ENCODE measurements at places on chromosomes 11 and 22.
A peak's percentile ranks its signal among the peaks of the same experiment; 100 is the strongest.

- peak; percentile 53 for DNase-seq
Observed at GRCh38 chr11:64305691-64306562, 603 bp downstream of the ESRRA start.

DNA sequence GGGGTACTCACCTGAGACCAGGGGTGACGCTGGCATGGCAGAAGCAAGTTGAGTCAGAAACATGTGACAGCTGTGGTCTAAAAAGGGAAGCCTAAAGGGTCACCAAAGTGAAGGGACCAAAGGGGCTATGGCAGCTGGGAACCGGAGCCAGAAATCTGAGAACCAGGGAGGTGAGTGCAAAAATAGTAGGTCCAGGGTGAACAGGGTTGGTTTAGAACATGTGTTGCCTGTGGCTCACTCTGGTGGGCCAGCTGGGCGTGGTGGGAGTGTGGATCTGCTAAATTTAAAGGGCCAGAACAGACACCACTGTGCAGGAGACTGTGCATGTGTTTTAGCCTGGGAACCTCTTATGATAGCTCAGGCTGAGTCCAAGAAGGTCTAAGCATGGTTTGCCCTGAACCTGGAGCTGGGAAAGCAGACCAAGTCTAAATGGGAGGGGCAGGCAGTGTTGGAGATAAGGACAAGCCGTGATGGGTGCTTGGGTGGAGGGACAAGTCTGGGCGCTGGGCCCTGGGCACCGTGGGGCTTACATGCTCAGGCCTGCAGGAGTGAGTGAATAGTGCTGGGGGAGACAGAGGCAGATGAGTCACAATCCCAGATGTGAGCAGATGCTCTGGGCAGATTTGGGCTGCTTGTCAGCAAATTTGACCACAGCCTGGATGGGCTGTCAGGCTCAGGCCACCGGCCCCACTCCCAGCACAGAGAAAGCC is 41.4 kb upstream of the ZBED5 start:
- DNase-seq = no peak

DNA sequence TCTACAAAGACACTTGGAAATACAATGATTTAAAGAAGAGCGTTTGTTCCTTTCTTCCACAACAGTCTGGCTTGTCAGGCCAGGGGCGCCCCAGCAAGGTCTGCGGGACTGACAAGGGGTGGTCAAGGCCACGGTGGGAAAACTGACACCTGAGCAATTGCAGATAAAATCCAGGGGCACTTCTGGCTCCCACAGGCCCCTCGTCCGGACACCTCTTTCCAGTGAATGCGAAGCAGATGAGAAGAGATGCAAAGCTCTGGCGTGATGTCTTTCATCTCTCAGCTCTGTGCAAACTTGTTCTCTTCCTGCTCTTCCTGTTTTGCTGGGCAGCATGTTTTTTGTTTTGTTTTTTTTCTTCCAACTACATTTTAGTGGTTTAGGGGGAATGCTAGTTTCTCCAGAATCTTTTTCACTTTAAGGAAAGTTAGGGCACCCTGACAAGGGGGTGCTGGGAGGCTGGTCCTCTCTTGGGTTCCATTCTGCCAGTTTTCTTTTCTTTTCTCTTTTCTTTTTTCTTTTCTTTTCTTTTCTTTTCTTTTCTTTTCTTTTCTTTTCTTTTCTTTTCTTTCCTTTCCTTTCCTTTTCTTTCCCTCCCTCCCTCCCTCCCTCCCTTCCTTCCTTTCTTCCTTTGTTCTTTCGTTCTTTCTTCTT is 11.1 kb upstream of the CBX6 start:
- no peak for DNase-seq

DNA sequence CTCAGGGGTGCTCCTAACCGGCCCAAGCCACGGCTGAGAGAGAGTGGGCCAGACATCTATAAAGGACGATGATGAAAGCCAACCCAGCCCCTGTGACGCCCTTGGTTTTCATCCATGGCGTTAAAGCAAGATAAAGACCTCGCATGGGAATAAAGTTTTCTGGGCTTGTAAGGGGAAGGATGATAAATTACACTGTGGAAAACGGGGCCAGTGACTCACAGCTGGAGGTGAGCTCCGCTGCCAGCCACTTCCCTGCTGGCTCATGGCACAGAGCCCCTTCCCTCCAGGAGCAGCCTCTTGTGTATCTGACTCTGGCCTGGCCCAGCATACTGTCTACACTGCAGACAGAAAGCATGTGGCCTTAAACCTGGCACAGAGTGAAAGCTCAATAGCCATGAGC is 503.2 kb upstream of the B3GAT1 start:
- no peak for DNase-seq

DNA sequence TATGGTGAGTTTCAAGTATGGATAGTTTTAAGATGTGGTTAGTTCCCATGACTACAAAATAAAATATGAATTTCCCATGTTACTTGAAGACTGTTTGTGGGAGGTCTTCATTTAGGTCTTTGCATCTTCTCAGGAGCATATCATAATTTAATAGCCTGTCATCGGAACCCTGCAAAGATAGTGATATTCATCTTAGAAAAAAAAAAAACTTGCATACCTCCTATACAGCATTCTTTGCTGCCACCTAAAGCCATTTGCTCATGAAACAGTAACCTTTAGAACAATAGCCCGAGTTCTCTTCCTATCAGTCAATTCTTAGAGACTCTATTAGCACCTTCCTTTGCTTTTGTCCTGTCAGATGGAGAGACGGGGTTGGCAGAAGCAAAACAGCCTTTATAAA is 75.3 kb downstream of the ARFGAP2 start:
- DNase-seq = no peak

DNA sequence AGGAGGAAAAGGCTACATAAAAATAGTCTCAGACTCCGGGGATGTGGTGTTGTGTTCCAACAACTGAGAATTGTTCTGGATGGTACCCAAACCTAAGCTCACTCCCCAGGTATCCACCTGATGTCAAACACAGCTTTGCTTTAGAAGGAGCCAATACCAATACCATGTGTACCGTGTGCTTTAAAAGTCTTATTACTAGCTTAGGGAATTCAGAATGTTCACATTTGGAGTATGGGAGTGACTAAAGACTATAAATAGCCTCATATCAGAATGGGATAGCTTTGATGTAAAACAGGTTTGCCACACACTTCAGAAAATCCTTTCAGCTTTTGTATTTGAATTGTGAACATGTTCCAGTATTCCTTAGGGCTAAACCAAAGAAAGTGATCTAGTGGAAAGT is 248.7 kb upstream of the ARHGAP42 start:
- no peak for DNase-seq

GRCh38 chr11:68213135-68213515 is at the start of gene KMT5B:
Gene KMT5B (minus strand): TSS chr11:68213296. CDS start chr11:68190076, 23,220 bp downstream.
- no peak for DNase-seq

DNA sequence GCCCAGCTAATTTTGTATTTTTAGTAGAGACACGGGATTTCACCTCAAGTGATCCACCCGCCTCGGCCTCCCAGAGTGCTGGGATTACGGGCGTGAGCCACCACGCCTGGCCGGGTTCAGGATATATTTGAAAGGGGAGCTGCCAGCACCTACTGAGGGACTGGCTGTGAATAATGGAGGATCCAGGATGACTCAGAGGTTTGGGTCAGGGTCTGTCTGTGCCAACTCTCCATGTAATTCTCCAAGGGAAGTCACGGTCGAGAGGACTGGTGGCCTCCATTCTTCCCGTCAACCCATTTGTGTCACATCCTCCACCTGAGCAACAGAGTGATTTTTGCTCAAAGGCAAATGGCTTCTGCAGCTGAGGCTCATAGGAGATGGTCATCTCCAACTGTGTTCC is 3.6 kb upstream of the ARRB1 start:
- no peak for DNase-seq

- no peak for DNase-seq
Observed at GRCh38 chr11:126473269-126473668, 117.8 kb downstream of the ST3GAL4 start.

DNA sequence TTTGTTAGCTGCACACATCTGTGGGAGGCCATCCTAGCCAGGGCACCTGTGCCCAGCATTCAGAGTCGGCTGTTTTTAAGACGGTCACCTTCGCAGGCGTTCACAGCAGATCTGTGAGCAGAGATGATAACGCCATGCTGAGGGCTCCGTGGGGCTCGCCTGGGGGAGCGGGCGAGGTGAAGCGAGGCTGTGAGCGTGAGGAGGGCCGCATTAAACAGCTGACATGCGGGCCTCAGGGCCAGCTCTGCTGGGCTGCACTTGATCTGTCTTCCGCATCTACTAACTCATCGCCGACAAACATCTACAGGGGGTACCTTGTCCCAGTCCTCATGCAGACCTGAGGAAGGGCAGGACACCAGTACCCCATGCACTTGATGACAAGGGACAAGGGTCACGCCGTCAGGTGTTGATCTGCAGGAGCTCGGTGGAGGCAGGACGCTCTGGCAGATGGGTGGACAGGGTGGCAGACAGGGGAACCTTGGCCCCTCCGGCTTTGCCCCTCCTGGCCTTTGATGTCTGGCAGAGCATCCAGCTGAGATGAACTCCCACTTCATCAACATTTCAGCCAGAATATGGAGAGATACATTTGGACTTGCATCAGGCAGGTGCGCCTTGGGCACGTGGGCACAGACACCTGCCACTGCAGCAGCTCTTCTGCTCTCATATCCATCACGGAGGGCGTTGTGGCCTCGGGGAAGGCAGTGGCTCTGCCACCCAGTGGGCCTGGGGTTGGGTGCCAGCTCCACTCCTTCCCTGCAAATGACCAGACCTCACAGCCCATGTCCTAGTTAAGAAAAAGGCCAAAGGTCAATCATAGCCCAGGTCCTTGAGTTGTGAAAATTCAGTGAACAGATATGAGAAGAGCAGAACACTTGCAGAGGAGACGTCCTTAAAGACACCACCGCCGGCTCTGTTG is 822.9 kb downstream of the BRD1 start:
- DNase-seq = no peak

GRCh38 chr22:36238373-36239149 is 766 bp downstream of the APOL2 start:
- no peak for DNase-seq

DNA sequence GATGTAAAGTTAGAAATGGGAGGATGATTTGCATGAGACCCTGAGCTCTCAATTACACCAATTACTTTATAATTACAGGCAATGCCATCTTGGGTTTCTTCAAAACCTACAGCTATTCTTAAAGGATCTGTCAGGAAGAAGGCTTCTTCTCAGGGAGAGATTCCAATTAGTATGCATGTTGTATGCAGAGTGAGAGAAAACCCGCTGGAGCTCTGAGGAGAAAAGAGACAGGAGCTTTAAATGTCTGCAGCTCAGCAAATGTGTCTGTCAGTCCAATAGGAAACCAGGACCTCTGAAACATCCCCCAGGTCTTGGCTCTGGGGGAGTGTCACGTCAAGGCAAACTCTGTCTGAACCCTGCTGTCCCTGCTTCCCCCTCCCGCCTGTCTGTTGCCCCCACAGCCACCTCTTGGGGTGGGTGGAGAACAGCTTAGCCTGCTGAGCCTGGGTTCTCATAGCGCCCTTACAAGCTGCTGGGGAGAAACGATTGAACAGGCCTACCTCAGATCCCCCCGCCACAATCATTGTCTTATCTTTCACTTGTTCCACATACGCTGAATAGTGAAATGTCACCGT is 140.2 kb downstream of the SPATA19 start:
- DNase-seq = no peak

- DNase-seq = no peak
Observed at GRCh38 chr11:15673408-15673831, 558.7 kb downstream of the INSC start.

DNA sequence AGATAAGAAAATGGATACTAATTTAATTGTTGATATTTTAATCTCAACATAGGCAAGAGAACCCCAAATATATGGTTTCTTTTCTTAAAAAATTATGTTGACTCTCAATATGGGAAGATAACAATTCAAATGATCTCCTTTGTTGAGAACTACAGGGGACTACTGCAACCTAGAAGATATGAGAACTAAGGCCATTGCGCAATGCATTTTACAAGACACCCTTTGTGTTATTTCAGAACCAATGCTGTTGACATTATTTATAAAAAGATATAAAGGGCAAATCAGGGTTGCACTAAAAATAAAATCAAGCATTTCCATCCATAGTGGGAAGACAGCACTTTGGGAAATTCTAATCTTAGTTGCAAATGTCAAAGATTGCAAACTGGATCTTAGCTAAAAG is 322.3 kb downstream of the SOX6 start:
- DNase-seq = no peak

GRCh38 chr11:122248939-122249338 is 132.9 kb upstream of the BLID start:
- DNase-seq = no peak

- DNase-seq = no peak
Observed at GRCh38 chr11:28673691-28674432, 565.7 kb downstream of the METTL15 start.
